OCI-M1 (cell line): ENCODE measurements at places on chromosomes 6 and 20.

GRCh38 chr6:7765575-7766325, 39.9 kb downstream of the BMP6 start:
- DNase-seq, result no peak

DNA sequence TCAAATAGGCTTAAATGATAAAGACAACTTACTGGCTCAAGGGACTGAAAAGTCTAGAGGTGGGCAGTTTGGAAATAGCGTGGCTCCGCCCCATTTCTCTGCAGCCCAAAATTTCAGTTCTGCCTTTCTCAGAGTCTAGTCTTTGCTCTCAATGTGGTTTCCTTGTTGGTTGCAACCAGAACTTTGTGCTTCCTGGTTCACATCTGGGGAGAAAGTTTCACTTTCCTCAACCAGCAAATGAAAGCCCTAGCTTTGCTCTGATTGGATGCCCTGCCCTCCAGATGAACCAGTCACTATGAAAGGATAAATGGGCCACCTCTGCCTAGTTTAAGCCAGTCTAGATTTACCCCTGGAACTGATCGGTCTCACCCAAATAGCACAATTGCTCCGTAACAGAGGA, 14.9 kb downstream of the SYCP2L start:
- DNase-seq, result peak; percentile 67

DNA sequence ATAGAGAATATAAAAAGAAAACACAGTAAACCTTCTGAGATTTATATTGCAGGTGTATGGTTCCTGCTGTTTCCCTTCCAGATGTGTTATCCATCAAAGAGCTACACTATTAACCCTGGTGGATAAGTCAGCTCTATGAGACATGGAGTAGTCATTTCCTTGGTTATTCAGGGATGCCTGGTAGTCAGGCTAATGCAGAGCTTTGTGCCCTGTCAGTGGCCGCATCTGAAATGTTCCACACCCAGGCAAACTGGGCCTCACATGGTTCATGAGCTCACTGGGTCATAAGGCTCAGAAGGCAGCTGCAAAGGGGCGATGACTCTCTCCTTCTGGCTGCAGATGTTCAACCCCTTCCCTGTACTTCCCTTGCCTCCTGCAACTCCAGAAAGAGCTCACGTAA, 473.6 kb downstream of the EPHA7 start:
- DNase-seq, result no peak

DNA sequence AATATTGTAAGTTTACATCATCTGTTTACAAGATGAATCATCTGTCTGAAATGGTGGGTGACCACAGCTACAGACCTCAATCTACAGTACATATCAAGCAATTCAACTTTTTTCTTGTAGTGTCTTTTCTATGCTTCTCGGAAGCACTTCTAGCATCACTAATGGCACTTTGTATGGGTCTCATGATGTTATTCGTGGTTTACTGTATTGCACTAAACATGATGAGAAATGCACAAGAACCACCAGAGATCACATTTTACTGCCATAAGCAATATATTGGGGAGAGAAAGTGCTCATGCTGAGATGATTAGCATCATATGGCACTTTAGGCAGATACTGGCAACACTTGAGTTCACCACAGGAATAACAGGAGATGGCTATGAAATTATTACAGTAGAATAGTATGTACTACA, 15.4 kb upstream of the BTBD3 start:
- DNase-seq, result no peak

GRCh38 chr6:110039981-110040383, 61.9 kb downstream of the GPR6 start:
- DNase-seq, result peak; percentile 79

DNA sequence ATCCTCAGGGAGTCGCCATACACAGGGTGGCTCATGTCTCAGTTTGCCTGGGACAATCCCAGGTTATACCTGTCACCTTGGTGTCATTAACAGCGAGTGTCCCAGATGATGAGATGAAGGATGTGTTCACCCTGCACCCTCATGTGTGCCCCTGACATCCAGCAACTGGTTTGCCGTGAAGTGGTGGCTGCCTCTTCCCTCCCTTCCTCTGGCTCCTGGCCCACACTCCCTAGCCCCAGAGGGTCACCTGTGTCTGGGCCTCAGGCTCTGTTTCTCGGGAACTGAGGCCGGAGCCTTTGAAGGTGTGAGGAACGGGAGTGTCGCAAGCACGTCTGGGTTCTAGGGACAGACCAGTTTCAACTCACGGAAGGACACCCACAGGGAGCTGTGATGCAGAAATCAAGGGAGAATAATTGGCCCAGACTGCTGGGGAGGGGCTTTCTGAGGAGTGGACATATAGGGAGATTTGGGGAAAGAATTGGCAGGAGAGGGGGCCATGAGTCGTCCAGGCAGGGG, 35.8 kb upstream of the PHACTR3 start:
- DNase-seq, result no peak

DNA sequence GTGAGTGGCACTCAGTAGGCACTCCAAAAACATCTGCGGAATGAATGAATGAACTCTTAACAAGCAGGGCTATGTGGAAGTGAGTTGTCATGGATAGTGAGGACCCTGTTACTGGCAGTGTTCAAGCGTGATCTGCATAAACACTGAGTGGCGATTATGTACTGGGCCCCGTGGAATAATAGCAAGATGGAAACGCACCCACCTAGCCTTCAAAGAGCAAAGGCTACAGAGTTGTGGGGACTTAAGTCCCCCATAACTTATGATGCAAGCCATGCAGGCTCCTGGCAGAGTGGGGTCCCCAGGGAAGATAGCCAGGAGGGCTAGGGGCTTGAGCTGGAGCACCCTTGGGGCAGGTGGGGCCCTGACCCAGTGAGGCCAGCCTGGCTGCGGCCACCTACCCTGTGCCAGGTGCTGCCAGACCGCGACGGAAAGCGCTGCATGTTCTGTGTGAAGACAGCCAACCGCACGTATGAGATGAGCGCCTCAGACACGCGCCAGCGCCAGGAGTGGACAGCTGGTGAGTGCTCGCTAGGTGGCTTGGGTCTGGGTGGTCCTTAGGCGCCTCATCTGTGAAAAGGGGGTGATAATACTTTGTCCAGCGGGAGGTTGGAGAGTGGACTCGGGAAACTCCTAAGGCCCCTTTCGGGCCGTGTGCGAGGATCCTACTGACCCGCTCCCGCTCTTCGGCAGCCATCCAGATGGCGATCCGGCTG, 20.0 kb downstream of the DEF6 start:
- DNase-seq, result no peak

DNA sequence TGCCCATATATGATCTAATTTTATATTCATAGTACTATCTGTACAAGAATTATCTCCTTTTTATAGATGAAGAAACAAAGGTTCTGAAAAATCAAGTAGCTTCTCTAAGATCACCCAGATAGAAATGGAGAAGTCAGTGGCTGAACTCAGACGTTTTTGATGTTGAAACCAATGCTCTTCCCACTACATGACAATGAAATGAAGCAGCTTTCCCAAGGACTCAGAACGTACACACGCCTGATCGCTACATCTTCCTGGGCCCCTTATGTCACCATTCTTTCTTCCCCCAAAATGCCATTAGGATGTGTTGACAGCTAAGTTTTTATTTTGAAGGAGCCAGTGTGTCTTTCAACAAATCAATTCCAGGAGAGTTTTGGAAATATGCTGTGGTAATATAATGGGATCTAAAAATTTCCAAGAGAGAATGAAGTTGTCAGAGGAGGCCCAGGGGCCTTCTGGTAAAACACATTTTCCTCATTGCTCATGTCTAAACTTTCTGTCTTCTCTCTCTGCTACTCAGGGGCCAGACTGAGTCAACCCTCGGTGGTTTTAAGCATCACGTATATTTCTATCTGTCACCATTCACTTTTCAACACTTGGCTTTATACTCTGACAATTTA, 98.1 kb upstream of the COL21A1 start:
- DNase-seq, result no peak

DNA sequence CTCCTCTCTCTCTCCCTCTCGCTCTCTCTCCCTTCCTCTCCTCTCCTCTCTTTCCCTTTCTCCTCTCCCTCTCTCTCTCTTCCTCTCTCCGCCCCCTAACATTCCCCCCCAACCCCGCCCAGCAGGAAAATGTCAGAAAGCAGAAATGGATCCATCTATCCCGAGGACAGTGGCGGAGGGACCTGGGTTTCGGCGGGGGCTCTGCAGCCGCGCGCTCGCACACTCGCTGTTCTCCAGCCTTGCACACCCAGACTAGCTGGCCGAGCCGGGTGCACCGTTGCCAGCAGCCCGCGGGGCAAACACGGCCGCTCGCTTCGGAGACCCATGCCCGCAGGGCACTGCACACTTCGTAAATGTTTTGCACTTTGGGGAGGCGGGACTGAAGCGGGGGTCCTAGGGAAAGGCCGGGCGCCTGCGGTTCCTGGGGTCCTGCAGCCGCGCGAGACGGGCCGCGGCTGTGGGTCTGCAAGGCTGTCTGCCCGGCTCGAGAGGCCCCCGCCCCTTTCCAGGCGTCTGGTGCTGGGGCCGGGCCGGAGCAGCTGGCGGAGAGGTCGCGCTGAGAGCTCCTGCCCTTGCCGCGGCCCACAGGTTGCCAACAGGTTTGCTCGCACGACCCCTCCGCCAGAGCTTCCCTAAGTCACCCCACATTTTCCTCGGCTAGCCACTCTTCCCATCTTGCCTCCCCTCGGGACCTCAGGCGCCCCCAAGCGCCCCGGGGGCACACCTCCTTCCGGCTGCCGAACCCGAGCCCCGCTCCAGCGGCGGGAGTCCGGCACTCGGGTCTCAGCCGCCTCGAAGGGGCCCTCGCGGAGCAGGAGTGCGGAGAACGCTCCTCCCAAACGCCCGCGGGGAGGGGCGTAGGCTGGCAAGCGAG, 818 bp upstream of the MDGA1 start:
- DNase-seq, result peak; percentile 57

DNA sequence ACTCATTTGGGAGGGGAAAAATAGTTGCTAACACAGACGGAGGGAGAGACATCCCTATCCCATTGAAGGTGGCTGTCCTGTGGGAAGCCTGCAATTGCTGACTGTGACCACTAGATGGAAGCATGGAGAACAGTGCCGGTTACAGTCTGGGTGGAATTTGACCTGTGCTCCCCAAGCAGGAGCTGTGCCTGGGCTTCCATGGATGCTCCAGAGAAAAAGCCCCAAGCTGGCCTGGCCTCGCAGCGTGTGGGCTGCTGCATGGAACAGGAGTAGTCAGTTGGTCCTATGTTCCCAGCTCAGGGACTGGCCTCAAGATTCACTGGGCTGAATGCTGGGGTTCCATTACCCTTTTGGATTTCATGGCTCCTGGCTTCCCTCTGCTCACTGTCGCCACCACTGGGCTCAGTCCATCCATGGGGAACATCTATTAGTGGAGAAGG, 116.3 kb upstream of the CHD6 start:
- peak; percentile 57 for DNase-seq

DNA sequence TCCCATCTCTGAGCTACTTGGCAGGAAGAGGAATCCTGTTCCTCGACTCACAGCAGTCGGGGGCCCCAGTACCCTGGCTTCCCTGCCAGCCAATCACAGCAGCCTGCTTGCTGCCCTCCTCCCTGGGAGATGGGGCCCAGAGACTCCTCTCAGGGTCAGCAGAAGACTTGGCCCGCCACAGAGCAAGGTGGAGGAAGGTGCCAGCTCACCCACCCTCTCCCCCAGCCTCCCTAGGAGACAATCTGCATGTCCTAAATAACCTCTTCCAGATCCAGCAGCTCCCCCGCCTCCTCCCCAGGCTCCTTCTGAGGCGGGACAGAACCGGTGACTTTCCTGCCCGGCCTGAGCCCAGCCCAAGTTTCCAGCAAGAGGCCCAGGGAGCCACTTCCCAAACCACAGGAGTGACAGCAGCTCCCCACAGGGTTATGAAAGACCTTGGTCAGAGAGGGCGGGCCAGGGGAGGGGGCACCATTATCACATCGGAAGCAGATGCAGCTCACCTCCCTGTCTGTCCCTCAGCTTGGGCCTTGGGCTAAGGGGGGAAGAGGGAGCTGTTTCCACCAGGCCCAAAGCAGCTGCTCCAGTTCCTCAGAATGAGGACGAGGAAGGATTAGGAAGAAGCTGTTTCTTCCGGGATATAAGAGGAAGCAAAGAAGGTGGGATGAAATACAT, 2.3 kb downstream of the CCND3 start:
- DNase-seq, result peak; percentile 99

GRCh38 chr20:23873370-23874015, 6.1 kb downstream of the CST5 start:
- DNase-seq, result no peak

DNA sequence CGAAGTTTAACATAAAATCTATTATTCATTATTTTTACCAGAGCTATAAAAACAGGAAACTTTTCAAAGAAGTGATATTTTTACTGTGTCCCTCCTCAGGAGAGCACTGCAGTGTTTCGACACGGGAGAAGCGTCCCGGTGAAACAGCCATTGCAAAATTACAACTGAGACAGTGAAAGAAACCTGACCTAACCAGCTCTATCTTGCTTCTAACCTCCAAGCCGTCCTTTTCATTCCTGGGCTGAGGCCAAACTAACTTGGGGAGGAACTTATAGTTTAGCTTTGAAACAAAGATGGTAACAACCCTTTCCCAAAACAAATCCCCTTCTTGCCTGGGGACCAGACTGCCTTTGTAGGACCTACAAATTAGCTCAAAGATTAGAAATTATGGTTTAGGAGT, 79.2 kb downstream of the WDR27 start:
- DNase-seq, result no peak

DNA sequence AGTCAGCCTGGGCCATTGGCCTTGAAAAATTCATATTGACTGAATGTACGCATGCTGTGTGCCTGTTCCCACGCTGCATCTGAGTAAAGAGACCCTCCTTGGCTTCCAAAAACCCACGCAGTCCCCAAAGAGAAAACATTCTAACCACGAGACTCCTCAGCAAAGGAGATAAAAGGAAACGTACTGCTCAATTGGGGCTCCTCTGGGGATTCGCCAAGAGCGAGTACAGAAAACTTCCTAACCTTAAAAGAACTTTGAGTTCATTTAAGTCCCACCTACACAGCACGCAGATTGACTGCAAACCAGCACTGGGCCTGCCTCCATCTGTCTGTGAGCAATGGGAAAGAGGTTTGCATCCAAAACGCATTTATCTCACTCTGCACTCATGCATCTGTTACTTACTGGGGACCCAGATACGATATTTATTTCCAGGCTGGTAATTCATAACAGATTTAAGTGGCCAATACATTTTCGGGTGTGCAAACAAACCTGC, 505.9 kb upstream of the CHD6 start:
- no peak for DNase-seq

- DNase-seq, result no peak
Observed at GRCh38 chr6:84920021-84920420, 155.6 kb upstream of the TBX18 start.

DNA sequence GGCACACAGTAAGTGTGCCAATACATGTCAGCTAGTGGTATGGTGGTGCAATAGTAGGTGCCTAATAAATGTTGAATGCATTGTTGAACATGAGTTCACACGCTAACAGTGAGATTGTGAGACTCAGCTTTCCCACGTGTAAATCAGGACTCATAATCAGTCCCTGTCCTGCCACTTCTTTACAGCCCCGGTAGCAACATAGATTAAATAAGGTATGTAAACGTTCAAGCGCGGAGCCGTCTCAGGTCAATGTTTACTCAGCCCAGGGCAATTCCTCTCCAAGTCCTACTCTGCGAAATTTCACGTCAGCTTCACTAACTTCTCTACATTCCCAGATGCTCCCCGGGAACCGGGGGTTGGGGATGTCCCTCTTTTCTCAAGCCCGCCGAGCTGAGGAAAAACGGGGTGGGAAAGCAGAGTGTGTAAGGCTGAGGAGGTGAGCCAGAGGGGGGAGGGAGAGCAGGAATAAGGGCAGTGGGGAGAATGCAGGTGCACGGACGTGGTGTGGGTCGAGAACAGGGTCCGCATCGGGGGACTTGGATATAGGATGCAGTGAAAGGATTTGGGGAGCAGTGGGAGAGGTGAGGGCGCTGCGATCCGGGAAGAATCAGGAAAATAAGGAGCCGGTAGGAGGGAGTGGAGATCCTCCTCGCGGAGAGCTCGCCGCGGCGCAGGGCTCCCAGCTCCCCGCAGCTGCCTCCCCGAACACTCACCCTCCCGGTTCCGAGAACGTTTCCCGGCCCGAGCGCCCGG, 544 bp upstream of the TP53INP2 start:
- DNase-seq, result peak; percentile 41
